ENCODE measurements at places on chromosomes 11 and 22.

DNA sequence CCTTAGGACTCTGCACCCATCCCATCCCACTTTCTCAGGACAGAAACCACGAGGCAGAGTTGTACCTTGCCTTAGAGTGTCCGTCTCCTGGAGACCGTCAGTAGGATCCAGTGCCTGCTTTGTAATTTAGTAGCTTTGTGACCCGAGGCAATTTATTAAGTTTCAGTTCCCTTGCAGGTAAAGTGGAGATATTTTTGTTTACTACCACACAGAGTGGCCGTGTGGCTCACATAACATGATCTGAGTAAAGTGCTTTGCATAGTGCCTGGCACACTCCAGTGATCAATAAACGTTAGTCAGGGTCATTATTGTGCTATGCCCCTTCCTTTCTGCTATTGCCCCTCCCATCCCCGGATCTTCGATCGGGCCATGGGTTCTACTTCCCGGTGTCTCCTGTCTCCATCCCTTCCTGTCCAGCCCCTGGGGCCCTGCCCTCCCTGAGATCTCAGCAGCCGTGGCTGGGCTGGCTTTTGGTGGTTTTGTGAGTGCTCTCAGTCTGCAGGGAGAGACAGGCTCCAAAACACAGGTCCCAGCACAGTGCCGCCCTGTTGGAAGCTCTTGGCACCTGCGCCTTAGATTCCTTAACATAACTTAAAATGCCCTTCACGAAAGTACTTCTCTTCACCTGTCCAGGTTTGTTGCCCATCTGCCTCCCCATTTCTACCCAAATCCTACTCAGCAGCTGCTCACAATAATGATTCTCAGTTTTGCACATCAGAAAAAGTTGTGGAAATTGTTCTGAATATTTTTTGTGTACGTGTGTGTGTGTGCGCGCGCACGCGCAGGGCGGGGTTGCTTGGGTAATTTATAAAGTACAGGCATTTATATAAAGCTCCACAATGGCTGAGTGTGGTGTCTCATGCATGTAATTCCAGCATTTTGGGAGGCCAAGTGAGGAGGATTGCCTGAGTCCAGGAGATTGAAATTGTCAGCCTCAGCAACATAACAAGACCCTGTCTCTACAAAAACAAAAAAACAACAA, 753.7 kb downstream of the NTM start:
- peak; percentile 25 for DNase-seq

DNA sequence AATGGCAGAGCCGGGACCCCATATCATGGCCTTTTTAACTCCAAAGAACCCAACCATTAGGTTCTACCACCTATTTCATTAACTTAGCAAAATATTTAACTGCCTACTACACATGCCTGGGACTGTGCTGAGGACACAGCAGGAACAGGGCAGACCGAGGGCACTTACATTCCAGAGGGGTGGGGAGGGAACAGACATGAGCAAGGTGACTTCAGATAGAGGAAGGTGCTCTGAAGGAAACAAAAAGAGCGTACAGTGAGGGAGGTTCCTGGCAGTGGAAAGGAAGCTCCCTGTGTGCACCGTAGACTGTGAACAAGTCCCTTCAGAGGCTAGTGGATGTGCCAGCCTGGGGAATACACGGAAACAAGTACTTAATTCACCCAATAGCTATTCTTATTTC, 82.8 kb downstream of the NAT10 start:
- DNase-seq: no peak

GRCh38 chr11:58744988-58745704, 13.4 kb upstream of the GLYAT start:
- DNase-seq: no peak

GRCh38 chr22:36379593-36380361, 8.0 kb downstream of the MYH9 start:
- peak; percentile 54 for DNase-seq

DNA sequence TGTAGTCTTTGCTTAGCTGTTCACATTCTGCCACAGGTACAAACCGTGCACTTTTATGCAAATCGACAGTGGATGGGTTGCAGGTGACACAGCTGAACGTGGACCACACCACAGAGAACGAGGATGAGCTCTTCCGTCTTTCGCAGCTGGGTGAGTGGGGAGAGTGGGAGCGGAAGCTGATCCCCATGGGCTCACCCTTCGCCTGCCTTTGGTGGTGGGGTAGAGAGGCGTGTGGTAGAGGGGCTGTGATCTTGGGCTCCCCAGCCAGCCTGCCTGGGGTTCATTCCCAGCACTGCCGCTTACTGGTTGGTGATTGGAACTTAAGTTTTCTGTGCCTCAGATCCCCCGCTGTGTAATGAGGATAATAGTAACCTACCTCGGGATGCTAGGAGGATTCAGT, 19.1 kb downstream of the TAB1 start:
- DNase-seq: no peak

- DNase-seq: no peak
Measured at GRCh38 chr22:50115693-50116092, 25.9 kb downstream of the MOV10L1 start.

- DNase-seq: no peak
Measured at GRCh38 chr11:9092072-9092471, 673 bp upstream of the SCUBE2 start.

- no peak for DNase-seq
Measured at GRCh38 chr11:73019996-73020395, 122.1 kb downstream of the FCHSD2 start.

- no peak for DNase-seq
Measured at GRCh38 chr22:20027966-20028854, 7.3 kb downstream of the TANGO2 start.

- no peak for DNase-seq
Measured at GRCh38 chr22:48309836-48310235, 1517.8 kb downstream of the BRD1 start.

DNA sequence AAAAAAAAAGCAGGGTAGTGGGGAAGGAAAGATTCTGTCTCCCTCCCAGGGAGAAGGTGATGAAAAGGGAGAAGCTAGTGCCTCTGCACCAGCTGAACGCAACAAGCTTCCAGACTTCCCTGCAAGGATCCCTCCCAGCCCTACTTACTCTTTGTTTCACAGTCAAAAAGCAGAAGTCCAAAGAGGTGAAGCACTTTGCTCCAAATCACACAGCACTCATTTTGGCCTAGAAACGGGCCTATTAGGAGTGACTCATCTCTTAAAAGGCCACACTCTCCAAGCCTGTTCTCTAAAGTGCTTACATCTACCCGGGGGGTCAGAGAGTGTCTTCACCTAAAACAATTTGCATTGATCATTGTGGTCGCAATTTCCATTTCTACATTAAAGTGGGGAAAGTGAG, 17.7 kb upstream of the GRK3 start:
- DNase-seq: no peak

DNA sequence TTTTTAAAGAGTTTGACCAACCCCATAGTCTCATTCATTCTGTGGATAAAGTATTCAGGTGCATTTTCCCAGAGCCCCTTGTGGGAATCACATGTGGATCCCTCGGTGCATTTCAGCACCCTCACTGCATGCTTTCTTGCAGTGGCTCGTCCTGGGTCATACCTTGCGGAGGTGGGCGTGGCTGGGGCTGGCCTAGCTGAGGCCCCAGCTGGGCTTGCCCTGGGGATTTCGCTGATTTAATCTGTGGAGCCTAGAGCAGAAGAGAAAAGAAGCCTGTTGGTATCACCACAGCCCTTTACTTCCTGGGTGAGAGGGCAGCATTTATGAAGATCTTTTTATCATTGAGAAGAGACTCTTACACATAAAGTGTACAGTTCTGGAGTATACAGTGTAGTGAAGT, 53.1 kb downstream of the FBXO7 start:
- no peak for DNase-seq

DNA sequence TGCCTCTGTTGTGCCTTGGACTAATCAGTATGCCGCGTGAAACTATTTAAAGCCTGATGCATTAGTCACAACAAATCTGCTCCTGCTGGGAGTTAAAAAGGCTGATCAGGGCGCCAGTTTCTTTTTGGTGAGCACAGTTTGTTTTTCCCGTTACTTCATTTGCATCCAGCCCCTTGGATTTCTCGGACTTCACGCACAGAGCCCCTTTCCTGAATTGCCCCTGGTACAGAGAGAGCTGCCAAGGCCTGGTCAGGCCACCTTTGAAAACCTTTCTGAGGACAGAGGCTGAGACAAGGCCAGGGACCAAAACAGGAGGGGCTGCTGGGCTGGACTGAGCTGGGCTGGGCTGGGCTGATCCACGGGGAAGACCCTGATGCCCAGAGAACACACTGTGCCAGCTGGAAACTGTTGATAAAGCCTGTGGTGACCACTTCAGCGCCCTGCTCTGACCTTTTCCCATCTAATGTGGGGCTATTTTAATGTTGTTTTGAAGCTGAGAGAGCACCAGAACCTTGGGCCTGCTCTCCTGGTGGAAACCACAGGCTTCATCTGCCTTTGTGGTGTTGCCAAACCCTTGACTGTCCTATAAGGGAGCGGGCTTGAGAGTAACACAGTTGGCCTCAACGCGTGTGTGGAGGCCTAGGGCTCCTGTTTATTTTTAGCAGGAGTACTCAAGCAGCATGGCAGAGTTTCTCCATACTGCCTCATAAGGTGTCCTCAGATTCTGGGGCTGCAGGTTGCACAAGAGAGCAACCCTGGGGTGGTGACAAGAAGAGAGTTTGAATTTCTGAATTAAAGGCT, 44.2 kb downstream of the NAV2 start:
- no peak for DNase-seq

DNA sequence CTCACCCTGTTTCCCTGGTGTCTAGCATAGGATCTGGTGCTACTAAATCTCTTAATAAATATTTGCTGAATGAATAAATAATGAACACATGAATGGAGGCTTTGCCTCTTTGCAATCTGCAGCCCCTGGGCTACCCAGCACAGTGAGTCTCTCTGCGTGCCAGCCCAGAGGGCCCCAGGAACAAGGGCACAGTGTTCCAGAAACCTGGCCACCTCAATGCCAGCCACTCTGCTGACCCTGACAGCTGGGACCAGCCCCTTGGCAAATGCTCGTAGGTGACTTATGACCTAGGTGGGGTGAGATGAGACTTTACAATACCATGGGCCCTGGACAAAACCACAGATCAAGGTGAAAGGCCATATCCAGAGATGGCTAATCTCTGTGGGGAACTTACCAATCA, 31.6 kb downstream of the UQCR10 start:
- no peak for DNase-seq

GRCh38 chr11:95123556-95123955, 33.9 kb downstream of the ENDOD1 start:
- DNase-seq: no peak

GRCh38 chr11:70892889-70893288, 359.5 kb downstream of the SHANK2 start:
- DNase-seq: no peak

DNA sequence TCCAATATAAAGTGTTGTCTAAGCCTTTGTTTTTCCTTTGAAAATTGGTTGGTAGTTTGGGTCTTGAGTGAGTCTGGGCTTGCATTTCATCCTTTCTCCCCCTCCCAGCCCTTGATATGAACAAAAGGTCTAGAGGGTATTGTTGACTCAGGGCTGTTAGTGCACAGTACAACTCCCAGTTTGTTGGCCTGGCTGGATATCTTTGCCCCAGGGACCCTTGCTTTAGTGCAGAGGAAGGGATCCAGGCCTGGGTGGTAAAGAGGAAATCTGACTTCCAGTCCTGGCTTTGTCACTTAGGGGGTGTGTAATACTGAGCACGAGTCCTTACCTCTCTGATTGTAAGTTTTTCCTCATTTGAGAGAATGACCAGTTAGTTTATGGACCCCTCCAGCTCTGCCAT, 330.4 kb downstream of the TMEM135 start:
- DNase-seq: no peak

- DNase-seq: no peak
Measured at GRCh38 chr11:132992838-132993631, 539.3 kb downstream of the OPCML start.

GRCh38 chr11:13336246-13336878, 58.8 kb downstream of the BMAL1 start:
- no peak for DNase-seq

- no peak for DNase-seq
Measured at GRCh38 chr22:29187831-29188230, 17.9 kb upstream of the EMID1 start.

DNA sequence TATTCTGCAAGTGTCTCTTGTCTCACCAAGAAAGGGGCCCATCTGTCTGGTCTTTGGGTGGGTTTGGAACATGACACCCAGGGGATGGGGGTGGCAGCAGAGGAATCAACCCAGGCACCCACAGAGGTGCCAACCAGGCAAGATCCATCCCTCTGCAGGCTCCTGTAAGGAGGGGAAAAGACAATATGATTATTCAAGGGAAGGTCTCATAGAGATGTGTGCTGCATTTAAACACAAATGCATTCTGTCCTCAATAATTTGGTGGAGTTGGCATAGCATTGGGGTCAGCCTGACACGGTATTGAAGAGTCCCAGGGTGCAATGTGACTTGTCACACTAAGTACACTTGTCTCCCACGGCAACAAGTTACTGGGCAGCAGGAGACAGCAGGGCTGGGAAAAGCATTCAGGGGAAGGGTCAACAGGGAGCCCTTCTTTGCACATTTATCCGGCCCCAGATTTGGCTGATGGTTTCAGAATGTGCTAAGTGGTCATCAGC, 33.1 kb upstream of the SPON1 start:
- no peak for DNase-seq

GRCh38 chr11:1356007-1356435, 33.7 kb upstream of the BRSK2 start:
- no peak for DNase-seq

GRCh38 chr11:119713359-119714040, 15.5 kb downstream of the NECTIN1 start:
- DNase-seq: no peak

- DNase-seq: peak; percentile 3
Measured at GRCh38 chr11:18046116-18046777, at the start of gene TPH1. TSS of gene TPH1 (minus strand) at chr11:18046269. CDS start at chr11:18040762, 5,507 bp downstream.

DNA sequence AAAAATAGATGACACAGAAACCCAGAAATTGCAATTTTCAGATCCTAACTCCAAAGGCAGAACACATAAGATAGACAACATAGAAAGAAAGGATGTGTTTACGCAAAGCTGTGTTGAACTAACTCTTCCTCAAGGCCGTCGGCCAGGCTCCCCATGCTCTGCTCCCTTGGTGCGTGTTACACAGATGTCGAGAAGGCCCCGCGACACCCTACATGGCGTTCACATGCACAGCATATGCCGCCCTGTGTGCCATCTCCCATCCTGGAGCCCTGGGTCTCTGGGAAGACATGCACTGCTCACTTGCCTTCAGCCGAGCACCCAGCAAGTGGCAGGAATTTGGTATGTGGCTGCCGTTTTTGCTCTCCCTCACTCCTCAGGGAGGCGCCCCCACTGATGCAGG, 47.0 kb upstream of the ARFGAP3 start:
- no peak for DNase-seq

- DNase-seq: no peak
Measured at GRCh38 chr11:102724904-102725500, at the start of gene MMP8. TSS of gene MMP8 (minus strand) at chr11:102724954. CDS start at chr11:102724855, 99 bp downstream.

DNA sequence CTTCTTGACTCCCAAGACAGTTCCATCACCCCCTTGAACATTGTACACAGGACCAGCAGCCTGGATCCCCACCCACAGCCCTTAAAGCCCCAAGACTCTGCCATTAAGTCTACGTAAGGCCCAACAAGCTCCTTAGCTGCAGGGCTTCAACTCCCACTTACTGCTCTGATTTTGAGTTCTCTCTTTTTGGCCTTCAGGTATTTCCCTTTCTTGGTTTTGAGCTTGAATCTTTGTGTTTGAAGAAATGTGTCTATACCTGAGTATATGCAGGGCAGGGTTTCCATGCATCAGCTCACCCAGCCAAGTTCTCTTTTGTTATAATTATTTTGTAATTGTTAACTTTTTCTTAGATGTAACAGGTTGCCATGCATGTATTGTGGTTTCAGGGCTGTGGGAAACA, 10.4 kb upstream of the MPEG1 start:
- DNase-seq: no peak
